A549 treated with AZD2906 at 1 μM for 4 hours (cell line): ENCODE measurements at places on chromosomes 2 and 18. TPM values are rescaled to one million over a fixed set of nuclear protein-coding genes. Genes with fewer than 3 reads are reported as not detected.

MYO3B gene
- total RNA-seq = not detected in 5 replicates

LYPD6 gene
- 0.04 to 0.08 TPM (median 0.07 TPM) in 5 replicates for total RNA-seq

MARCHF7 gene
- total RNA-seq = 49.4 to 74.8 TPM (median 54.9 TPM) in 5 replicates

ADGRF3 gene
- total RNA-seq = 0.06 to 0.15 TPM (median 0.10 TPM) in 4 of 5 replicates, not detected in the other

IL36B gene
- total RNA-seq = 0.11 to 0.14 TPM in 2 of 5 replicates, not detected in the others

UCN gene
- total RNA-seq = 1.2 to 2.5 TPM (median 1.8 TPM) in 5 replicates

IFT172 gene
- 7.7 to 8.7 TPM (median 8.3 TPM) in 5 replicates for total RNA-seq

MOB1A gene
- 72.8 to 79.4 TPM (median 78.2 TPM) in 5 replicates for total RNA-seq

NEUROD1 gene
- not detected in 5 replicates for total RNA-seq

ZNF521 gene
- not detected in 5 replicates for total RNA-seq

ALPP gene
- total RNA-seq = 16.1 to 18.1 TPM (median 16.2 TPM) in 5 replicates

DSC2 gene
- total RNA-seq = 0.71 to 1.00 TPM (median 0.85 TPM) in 5 replicates

SF3B6 gene
- total RNA-seq = 164 to 189 TPM (median 169 TPM) in 5 replicates

SLC5A7 gene
- not detected in 5 replicates for total RNA-seq

CDKL4 gene
- total RNA-seq = not detected in 5 replicates
